ENCODE measurements at places on chromosomes 11 and 22.
A peak's percentile ranks its signal among the peaks of the same experiment; 100 is the strongest.

DNA sequence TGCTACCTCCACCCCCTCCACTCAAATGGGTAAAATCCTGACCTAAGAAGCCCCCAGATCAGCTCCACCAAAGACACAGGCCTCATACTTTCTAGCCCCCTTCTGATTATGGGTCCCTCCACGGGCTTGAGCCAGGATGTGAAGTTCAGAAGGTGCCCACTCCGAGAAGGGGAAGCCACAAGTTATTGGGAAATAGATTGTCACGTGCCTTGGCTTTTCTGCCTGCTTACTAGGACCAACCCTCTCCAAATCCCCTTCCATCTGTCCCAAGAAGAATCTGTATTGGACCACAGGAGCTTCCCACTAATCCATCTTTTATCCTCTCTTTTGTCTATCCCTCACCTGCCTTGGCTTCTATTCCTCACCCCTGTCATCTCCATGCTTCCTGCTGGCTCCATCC lies 3.0 kb upstream of the NRGN start:
- DNase-seq, result peak; percentile 67

DNA sequence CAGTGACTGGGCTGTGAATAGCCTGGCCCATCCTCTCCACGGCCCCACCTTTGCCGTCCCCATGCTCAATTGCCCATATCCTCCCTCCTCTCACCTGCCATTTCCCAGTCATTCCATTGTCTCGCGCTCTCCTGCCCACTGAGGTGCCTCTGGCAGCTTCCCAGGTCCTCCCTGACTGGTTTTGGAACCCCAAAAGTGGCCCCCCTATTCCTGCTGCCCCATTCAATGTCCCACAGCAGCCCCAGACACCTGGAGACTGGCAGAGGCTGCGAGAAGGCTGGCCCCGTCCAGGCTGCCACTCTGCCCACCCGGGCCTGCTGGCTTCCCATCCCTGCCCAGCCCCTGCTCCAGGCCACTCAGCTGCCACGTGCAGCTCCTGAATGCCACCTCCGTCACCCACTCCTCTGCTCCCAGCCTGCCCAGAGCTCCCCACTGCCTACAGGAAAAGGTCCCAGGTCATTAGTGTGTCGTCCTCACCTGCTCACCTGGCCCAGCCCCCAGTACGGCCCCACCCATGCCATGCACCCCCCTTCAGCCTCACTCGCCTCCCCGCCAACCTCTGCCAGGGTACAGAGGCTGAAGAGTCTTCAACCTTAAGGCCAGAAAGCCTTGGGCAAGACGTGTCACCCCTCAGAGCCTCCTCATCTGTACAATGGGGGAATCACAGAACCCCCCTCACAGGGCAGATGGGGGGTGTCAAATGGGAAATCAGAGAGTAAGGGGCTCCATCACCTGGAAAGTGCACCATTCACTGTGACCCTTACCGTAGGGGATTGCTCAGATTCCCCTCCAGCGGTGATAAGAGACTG lies 37.5 kb downstream of the KCNJ4 start:
- DNase-seq, result no peak

DNA sequence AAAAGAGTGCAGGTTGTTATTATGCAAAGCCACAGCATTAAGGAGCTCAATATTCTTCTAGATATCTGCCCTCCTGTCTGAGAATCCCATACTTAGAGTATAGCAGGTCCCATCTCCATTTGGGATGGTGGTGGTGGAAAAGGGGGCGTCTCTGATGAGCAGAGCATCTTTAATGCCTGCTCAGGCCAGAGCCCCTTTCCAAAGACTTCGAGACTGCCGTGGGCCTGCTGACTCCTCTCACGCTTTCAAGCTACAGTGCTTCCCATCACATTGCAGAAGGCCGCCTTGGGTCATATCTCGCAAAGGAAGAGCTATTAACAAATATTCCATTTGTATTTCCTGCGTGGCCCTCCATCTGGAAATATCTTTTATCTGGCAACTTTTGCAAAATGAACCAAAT lies 10.9 kb downstream of the LMO2 start:
- DNase-seq, result no peak

GRCh38 chr11:45741582-45741981 lies 63.4 kb upstream of the SLC35C1 start:
- DNase-seq, result no peak

GRCh38 chr11:94665116-94665659 lies 98.0 kb downstream of the PIWIL4 start:
- no peak for DNase-seq

- no peak for DNase-seq
These were observed 115.4 kb downstream of the KIAA1671 start for GRCh38 chr22:25067851-25068421.

GRCh38 chr22:35712672-35713071 lies 5.0 kb upstream of the APOL5 start:
- no peak for DNase-seq

- DNase-seq, result no peak
These were observed 36.9 kb downstream of the LINC01488 start for GRCh38 chr11:69518081-69518950.

- DNase-seq, result peak; percentile 26
These were observed 35.0 kb downstream of the INTS4 start for GRCh38 chr11:77959434-77959833.

DNA sequence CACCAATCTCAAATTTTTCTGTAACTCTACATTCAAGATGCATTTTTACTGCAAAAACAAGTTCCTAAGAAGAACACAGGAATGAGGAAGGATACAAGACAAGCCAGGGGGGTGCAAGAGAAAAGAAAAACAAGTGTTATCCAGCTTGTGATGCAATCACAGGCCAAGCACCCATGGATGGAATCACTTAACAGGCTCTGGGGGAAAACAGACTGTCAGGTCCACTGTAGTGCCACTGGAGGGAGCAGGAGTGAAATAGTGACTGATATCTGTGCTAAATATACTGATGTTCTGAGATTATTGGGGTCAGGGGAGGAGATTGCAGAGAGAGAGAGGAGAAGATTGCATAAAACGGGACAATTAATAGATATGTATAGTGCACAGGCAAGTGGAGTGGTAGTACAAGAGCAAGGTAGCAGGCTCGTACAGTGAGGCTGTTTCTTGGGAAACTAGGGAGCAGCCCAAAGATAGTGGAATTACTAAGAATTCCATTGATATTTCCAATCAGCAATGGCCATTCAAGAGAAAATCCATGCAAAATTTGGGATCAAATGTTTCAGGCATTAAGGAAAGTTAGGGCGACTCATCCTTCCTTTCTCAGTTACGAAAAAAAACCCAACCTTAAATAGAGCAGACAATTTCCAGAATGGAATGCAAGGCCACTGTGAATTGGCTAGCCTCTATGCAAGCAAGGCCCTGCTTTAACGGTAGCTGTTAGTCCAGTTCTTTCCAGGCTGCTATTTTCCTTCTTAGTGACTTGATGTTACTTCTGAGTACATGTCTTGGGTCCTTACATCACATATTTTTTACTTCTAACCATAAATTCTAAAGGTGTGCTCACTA lies 52.2 kb upstream of the CEP126 start:
- no peak for DNase-seq

- no peak for DNase-seq
These were observed 110.2 kb downstream of the GRIA4 start for GRCh38 chr11:105720096-105720495.

- peak; percentile 20 for DNase-seq
These were observed 26.1 kb upstream of the BAIAP2L2 start for GRCh38 chr22:38136607-38137006.

DNA sequence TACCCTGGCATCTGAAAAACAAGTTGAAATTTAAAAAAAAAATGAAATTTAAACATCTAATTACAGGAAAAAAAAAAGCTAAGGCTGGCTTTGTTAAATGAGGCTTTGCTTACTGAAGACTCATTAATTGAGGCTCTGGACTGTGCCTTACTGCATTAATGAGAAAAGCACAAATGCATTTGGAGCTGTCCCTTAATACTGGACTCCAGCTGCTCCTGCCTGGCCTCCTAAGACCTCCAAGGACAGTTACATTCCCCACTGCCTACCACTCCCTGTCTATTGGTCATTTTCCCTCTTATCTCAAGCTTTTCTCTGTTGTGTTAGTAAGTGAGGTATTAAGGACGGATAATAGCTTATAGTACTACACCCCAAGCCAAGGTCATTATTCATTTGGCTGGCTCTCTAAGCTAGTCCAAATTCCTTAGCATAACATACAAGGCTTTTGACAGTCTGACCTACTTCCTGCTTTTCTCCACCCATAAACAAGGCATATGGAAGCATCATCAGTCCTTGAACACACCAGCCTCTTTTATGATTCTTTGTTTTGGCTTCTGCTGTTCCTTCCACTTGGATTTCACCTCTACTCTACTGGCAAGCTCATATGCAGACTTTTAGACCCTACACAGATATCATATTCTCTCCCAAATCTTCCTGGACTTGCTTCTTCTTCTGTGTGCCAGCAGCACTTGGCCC lies 62.5 kb downstream of the USP35 start:
- DNase-seq, result no peak

GRCh38 chr11:613369-613968 lies 2.3 kb downstream of the IRF7 start:
- DNase-seq, result peak; percentile 74

DNA sequence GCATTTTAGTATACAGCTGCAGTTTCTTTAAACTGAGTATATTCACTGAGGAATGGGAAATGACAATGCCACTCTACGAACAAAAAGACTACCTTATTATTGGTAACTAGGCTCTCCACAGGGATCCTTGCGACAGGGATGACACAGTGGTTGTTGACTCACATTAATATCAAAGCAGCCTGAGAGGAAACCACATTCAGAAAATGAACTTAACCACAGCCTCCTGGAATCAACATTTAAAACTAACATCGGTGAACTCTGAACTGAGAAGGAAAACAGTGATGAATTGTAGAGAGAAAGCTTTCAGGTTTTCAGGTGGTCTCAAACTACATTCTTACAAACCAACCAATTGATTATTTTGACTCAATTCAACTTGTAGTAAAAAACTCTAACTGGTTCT lies 90.3 kb upstream of the MTMR2 start:
- peak; percentile 68 for DNase-seq

DNA sequence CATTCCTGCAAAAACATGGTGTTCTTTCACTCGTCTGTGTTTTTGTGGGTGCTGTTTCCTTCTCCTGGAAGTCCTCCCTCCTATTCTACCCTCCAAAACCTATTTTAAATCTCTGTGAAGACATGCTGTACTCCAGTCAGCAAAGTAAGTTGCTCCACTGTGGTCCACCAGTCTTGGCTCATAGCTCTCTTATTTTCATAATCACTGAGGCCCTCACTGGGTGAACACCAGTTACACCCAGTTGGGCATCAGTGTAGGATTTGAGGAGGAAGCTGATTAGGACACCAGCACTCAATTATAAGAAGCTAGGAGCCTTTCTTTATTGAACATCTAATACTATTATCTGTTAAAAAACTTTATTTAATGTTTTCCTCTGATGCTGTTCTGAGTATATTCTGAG lies 23.9 kb upstream of the EED start:
- DNase-seq, result peak; percentile 39

DNA sequence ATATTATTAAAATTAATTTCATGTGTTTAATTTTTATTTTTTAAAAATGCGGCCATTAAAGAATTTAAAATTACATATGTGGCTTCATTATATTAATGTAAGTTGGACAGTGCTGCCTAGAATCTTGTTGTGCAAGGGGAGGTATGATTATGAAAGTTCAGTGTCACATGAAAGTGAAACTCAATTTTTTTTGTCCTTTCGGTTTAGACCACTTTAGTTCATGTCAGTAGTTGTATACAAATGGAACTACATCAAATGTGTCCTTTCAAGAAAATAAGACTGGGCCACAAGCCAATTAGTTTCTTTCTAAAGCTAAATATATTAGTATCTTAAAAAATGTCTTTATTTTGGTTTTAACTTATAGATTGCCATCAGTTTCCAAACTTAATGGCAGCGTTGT lies 35.7 kb downstream of the TBCEL start:
- DNase-seq, result peak; percentile 36

DNA sequence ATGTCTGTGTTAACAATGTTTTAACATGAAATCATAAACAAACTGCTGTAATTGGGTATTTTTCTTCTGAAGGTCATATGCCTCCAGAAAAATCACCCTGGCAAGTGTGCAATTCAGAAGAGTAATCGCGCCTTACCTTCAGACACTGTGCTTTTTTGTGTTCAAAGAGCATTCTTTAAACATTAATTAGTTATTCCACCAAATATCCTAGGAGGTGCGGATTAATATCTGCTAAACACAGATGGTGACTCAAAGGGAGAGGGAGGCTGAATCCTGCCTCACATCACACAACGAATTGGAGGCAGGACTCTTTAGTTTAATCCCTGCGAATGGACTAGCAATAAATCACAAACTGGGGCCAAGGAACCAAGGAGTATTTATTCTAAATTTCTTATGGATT lies 213.0 kb downstream of the NTM start:
- DNase-seq, result no peak

GRCh38 chr11:32440916-32441315 lies 5.6 kb upstream of the WT1 start:
- no peak for DNase-seq
